ENCODE measurements at places on chromosomes 13 and 19.
A peak's percentile ranks its signal among the peaks of the same experiment; 100 is the strongest.

- DNase-seq: no peak
These were observed 2101.7 kb upstream of the PCDH20 start for GRCh38 chr13:63517371-63517770.

DNA sequence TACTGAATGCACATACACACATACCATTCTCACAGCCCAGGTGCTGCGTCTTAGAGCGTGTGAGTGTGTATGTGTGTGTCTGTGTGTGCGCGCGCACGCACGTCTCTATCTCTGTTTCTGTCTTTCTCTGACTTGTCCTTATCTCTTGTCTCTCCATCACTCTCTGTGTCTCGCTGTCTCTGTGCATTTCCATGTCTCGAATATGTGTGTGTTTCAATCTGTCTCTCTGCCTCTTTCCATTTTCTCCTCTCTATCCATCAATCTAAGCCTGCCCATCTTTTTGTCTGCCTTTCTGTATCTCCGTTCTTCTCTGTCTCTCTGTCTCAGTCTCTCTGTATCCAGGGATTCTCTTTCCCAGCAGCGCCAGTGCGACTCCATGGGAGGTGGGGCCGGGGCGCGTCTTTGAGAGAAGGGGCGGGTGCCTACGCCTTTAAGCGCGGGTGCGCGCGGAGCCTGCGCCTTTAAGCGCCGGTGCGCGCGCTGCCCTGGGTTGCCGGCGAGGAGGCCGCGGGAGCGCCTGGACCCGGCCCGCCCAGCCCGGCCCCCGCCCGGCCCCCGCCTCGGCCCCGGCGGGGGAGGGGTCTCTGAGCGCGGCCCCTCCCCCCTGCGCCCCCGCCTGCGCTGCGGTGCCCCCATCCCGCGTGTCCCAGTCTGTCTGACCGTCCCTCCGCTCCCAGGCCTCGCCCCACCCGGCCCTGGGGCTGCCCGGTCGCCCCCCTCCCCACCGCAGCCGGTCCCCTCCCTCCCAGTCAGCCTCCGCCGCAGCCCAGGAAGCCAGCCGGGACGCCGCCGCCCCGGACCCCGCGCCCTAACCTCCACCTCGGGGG is at the start of gene LRFN3:
Gene LRFN3, plus strand, starts transcription at position 464 of the 827 bp plus-strand sequence. CDS start 3,052 bp downstream, outside the sequence.
- DNase-seq: peak; percentile 70

- no peak for DNase-seq
These were observed 2.5 kb upstream of the NR2F6 start for GRCh38 chr19:17248011-17248776.

- peak; percentile 73 for DNase-seq
These were observed 16.0 kb downstream of the FGF9 start for GRCh38 chr13:21686751-21687391.

DNA sequence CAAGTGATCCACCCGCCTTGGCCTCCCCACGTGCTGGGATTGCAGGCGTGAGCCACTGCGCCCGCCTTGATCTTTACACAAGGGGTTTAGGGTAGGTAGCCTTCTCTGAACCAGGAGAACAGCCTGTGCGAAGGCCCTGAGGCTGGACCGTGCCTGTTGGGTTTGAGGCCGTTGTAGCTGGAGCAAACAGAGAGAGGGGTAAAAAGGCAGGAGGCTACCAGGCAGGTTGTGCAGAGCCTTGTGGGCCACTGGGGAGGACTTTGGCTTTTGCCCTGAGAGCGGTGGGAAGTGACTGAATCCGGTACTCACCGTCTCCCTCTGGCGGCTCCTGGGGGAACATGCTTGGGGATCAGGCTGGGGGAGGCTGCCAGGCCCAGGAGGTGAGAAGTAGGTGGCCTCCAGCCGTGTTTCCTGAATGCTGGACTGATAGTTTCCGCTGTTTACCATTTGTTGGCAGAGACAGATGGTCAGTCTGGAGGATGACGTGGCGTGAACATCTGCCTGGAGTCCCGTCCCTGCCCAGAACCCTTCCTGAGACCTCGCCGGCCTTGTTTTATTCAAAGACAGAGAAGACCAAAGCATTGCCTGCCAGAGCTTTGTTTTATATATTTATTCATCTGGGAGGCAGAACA is 24.6 kb downstream of the SPC24 start:
- peak; percentile 72 for DNase-seq

DNA sequence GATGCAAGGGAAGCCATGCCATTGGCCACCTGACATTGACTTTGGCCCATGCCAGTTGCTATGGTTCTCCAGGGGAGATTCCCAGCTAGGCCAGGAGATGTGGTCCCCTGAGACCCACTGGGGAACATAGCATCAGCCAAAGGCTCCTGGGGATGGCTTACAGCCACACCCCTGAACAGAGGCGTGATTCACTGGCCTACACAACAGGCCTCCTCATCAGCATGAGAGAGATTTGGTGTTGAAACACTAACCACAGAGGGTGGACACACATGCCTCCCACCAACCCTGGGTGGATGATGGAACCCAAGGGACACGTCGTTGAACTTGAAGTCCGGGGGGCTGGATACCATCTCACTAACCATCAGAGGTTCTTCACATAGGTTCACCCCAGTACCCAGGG is 14.4 kb downstream of the IQCN start:
- DNase-seq: no peak

GRCh38 chr19:39115105-39115847 is 10.3 kb upstream of the PAK4 start:
- DNase-seq: no peak

Measured in activated CD4-positive, alpha-beta T cell treated with anti-CD3 and anti-CD28 coated beads, Interleukin-10, Interleukin-2, amounts not matched to agents 100 ng/mL and 50 ng/mL, durations not matched to agents 16 hours and 8 hours (primary cell).